ENCODE measurements at places on chromosomes 1 and 21. TPM values are rescaled to one million over a fixed set of nuclear protein-coding genes. Genes with fewer than 3 reads are reported as not detected.
A peak's percentile ranks its signal among the peaks of the same experiment; 100 is the strongest.

The AK5 gene
- total RNA-seq: 111 TPM

The HRNR gene
- total RNA-seq: not detected

The CSF1 gene
- total RNA-seq: 54.4 TPM

The RIMKLA gene
- total RNA-seq: 0.73 TPM

The KCND3 gene
- 5.9 TPM for total RNA-seq

The ESPN gene
- not detected for total RNA-seq

The HOOK1 gene
- total RNA-seq: 12.5 TPM

The IRF6 gene
- 42.9 TPM for total RNA-seq

The TPTE gene
- not detected for total RNA-seq

GRCh38 chr1:113405573-113405972 lies 15.3 kb downstream of the MAGI3 start:
- no peak for DNase-seq

DNA sequence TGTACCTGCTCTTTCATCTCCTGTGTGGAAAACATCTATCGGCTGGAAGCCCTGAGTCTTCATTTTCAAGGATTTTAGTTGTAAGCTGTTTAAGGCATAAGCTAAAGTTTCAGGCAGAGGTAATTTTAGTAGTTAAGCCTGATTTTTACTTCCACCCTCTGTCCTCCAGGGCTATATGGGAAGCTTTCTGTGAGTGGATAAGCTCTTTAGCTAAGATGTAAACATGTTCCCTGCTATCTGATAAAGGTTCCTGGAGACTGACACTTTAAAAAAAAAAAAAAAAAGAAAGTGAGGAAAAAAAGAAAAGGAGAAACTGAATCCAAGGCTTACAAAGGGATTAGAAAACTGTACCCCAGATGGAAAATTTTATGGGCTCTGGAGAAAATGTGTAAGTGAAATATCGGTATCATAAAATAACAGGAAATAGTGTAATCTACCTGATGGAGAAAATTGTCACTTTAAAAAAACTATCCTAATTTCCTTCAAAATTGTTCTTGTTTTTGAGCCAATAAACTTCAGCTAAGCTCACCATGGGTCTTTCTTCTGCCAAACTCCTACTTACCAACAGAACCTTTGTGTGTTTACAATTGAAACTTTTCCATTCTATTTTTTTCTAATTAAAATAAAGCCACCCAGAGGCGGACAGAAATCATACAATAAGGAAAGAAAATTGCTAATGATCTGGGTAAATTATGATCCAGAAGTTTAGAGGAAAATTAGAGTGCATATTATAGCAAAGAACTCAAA lies 180.5 kb downstream of the TGFB2 start:
- DNase-seq: no peak

GRCh38 chr21:31457675-31458074 lies 113.6 kb upstream of the TIAM1 start:
- no peak for DNase-seq

DNA sequence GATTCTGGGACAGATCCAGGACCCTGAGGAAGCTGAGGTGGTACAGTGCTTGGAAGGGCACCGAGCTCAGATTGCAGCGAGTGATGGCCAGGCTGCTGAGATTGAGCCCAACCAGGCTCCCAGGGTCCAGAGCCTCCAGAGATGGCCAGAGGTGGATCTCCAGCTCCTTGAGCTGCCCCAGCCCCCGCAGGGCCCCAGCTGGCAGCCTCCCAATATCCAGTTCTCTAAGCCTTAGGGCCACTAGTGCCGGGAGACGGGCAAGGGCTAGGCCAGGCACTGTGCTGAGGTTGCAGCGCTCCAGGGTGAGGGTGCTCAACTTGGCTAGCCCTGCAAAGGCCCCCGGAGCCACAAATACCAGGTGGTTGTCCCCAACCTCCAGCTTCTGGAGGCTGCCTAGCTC lies 3.4 kb downstream of the LINGO4 start:
- no peak for DNase-seq

DNA sequence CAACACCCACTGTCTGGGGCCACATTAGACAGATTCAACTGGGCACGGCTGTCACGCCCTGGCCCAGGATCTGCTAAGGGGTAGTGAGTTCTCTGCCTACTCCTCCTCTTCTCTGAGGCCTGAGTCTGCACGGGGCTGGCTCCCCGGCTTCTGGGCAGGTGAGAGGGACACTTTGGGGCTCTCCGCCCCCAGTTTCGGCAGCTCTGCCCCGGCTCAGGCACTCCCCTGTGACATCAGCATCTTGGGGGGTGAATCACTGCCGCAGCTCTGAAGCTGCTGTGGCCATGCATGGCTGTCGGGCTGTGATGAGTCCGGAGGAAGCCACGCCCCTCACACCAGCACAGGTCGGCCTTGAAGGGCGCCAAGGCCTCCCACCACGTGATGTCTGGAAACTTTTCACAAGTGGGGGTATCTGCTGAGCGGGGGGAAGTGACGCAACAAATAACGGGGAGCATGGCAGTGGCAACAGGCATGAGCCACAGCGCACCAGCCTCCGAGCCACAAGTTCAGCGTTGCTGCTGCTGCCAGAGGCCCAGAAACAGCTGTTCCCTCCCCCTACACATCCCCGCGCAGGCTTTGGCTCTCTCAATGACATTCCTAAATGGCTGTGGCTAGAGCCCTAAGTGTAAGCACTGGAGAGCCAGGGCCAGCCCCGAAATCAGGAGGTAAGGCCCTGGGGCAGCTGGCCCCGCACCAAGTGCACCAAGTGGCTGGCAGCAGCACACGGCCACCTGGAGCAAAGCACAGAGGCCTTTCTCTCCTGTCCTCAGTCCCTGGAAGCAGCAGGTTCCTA lies 26.3 kb downstream of the ZBTB17 start:
- peak; percentile 87 for DNase-seq

DNA sequence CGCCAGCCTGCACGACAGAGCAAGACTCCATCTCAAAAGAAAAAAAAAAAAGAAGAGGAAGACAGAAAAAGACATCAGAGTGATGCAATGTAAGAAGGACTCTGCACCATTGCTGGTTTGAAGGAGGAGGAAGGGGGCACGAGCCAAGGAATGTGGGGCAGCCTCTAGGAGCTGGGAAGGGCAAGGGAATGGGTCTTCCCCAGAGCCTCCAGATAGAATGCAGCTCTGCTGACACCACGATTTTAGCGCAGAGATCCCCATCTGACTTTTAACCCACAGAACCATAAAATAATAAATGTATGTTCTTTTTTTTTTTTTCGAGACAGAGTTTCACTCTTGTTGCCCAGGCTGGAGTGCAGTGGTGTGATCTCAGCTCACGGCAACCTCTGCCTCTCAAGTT lies 33.9 kb upstream of the LAMC2 start:
- no peak for DNase-seq

GRCh38 chr1:223179786-223180185 lies 36.7 kb upstream of the TLR5 start:
- no peak for DNase-seq

GRCh38 chr1:185317886-185318310 lies 855 bp upstream of the IVNS1ABP start:
- no peak for DNase-seq

DNA sequence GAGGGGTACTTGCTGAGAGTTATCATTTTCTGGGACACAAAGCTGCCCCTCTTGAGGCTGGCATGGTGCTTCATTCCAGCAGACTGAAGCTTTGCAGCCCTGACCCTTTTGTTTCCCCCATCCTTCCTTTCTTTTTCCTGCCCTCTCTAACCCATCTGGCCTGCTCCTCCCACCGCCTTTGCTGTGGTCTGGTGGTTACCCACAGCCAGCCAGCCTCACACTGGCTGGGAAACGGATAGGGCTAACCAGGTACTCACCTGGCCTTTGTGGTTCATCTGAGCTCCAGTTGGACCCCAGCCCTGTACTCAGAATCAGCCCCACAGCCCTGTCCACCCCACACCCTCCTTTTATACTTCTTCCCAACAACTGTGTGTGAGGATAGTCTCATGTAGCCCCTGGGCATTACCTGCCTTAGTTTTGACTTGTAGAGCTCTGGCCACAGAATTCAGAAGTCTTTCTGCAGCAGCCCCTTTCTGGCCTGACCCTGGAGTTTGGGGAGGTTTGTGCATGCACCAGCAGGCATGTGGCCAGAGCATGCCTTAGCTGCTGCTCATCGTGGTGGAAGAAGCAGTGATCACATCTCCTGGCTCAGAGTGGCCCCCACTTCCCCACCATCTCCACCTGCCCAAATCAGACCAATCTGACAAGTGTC lies 138.0 kb downstream of the TRABD2B start:
- peak; percentile 62 for DNase-seq

GRCh38 chr1:207813946-207814345 lies 62.1 kb downstream of the CD46 start:
- no peak for DNase-seq

DNA sequence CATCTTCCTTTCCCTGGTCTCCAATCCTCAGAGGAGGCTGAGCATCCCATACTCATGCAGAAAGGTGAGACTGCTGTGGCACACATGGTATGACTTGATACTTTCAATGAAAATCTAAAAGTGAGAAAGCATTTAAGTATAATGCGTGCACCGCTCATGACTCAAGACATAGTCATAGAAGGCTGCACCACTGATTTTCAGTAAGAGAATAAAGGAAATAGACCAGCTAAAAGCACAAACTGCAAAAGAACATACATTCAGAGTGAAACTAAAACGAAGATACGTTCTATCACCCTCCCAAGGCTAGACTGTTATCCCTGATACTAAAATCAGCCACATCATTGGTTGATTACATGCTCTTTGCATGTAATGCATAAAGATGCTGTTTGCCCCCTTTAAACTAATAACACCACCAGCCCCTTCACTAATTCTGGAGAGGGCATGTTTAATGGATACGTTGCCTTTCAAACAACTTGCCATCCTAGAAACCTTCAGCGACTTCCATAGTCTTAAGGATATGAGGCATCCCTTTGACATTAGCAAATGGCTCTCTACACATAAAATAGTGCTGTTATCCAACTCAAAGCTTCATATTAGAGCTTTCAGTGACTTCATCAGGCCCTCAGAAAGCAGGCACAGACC lies 2.1 kb downstream of the PLD5 start:
- no peak for DNase-seq

DNA sequence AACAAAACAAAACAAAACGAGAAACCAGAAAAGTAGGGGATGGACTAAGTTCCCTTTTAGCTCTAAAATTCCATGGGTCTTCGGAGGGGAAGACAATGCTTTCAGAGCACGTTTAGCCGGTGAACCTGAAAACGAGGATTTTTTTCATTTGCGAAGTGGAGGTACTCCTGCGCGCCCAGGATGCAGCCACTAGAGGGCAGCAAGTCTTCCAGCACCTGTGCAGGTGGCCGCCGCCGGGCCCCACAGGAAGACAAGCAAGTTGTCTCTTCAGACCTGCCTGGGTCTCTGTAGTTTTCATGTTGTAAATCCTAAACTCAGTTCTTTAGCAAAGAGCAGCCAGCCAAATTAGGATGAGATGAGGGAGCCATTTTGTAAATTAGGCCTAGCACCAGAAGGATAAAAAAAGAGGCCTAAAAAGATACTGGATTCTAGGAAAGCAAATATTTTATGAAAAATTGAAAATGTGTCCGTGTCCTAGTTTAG lies 17.7 kb upstream of the SNX27 start:
- peak; percentile 76 for DNase-seq

- no peak for DNase-seq
These were observed 44.2 kb downstream of the CTH start for GRCh38 chr1:70455291-70455690.

GRCh38 chr21:26068776-26069175 lies 101.8 kb downstream of the APP start:
- no peak for DNase-seq

DNA sequence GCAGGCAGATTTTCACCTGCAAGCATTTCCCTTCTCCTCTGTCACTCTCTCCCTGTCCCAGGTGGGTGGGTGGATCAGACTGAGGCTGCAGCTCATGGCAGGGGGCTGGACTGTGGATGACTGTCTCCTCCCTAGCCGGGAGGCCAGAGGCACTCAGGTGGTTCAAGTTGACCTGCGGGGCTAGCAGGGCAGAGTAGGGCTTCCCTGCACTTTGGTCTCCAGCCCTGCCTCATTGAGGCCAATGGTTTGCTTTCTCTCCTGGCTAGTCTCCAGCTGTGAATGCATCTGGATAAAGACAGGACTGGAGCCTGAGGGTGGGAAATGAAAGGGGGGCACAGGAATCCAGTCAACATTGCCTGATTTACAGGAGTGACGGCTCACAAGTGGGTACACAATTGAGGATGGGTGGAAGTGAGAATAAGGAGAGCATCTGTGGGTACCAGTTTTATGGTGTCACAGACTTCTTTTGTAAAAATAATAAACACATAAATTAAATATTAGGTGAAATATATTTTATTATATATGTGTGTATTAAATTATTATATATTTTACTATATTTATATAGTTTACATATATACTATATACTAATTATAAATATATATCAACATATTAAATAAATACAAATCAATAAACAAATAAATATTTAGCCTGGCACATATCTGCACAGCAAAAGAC lies 25.6 kb downstream of the RUNX1 start:
- DNase-seq: no peak

- DNase-seq: no peak
These were observed 96.6 kb upstream of the RUNX1 start for GRCh38 chr21:35145626-35146233.

GRCh38 chr1:12125422-12126355 lies 41.1 kb upstream of the TNFRSF1B start:
- DNase-seq: no peak

GRCh38 chr1:162019006-162019405 lies 4.7 kb downstream of the OLFML2B start:
- DNase-seq: no peak

- no peak for DNase-seq
These were observed 11.6 kb upstream of the CD1D start for GRCh38 chr1:158169105-158169504.

DNA sequence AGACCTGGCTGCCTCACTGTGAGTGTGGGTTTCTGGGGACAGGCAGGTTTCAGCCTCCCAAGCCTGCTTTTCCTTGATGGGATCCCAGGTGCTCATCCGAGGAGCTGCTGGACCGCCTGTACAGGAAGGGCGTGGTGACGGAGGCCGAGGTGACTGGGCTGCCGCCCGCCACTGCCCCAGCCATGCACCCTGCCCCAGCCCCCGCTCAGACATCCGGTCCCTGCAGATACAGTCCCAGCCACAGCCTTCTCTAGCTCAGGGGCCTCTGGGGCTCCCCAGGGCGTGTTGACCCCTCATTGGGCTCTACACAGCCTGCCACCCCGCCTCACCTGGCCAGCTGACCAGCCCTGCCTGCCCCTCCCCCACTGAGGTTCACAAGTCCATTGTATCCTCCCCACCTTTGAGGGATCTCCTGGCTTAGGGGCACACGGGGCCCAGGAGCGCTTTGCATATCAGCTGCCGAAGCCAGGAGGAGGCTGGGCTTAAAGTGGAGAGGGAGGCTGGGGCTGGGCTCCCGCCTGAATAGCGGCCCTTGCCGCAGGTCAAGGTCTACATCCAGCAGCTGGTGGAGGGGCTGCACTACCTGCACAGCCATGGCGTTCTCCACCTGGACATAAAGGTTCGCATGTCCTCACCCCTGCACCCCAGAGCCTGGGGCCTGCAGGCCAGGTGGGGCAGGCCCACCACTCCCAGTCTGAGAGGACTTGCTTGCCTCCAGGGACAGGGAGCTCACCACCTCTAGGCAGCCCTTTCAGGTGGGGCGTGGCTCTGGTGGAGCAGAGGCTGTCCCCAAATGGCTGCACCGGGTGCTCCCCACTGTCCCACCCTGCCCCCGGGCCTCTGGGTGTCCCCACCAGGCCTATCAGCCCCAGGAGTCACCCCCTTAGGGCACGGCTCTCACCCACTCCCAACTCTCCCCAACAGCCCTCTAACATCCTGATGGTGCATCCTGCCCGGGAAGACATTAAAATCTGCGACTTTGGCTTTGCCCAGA lies 38.5 kb downstream of the TRIM11 start:
- no peak for DNase-seq
